ENCODE measurements at places on chromosomes 11 and 22.

GRCh38 chr11:95989076-95989605, 65.2 kb upstream of the MTMR2 start:
- DNase-seq: no peak

- peak; percentile 44 for DNase-seq
Observed at GRCh38 chr11:46064221-46064620, 57.0 kb downstream of the PHF21A start.

DNA sequence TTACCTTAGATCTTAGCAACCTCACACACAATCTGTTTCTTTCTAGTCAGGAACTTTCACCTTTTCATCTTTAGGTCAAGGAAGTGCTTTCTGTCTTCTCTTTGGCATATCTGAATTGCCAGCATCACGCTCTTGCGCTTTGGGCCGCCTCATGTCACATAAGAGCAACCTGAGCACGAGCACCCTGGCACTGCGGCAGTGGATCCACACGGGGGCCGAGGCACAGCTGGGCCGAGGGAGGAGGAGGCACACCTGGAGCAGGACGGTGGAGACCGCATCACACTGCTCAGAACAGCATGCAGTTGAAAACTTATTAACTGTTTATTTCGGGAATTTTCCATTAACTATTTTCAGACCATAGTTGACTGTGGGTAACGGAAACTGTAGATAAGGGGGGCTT, 10.7 kb downstream of the MOB2 start:
- no peak for DNase-seq

GRCh38 chr22:40423310-40423688, 52.9 kb downstream of the SGSM3 start:
- DNase-seq: no peak

- DNase-seq: no peak
Observed at GRCh38 chr11:104148074-104148473, 15.9 kb downstream of the PDGFD start.

- no peak for DNase-seq
Observed at GRCh38 chr11:111438846-111439520, 59.9 kb upstream of the POU2AF1 start.

GRCh38 chr11:61193596-61193995, 9.7 kb upstream of the PGA3 start:
- DNase-seq: peak; percentile 31

DNA sequence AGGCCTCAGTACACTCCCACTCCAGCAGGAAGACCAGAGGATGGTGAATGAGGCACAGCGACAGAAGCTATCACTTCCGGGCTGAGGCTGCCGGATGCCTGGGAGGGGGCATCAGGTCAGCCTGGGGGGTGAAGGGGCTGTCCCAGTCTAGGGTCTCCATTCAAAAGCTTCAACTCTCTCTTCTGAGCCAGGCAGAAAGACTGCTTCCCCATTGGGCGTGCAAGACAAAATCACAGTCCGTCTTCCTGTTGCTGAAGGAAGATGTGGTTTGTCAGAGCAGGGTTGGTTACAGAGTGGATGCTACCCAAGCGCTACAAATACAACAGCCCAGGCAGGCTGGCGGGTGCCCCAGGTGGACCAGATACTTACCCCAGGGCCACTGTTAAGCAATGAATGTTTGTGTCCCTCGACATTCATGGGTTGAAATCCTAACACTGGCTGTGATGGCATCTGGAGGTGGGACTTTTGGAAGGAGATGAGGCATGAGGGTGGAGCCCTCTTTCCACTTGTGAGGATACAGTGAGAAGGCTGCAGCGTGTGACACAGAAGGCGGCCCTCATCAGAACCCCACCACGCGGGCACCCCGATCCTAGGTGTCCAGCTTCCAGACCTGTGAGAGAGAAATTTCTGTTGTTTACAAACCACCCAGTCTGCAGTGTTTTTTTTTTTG, 12.0 kb downstream of the UPK3A start:
- no peak for DNase-seq

- DNase-seq: peak; percentile 65
Observed at GRCh38 chr22:49983148-49984042, 22.8 kb downstream of the PIM3 start.

DNA sequence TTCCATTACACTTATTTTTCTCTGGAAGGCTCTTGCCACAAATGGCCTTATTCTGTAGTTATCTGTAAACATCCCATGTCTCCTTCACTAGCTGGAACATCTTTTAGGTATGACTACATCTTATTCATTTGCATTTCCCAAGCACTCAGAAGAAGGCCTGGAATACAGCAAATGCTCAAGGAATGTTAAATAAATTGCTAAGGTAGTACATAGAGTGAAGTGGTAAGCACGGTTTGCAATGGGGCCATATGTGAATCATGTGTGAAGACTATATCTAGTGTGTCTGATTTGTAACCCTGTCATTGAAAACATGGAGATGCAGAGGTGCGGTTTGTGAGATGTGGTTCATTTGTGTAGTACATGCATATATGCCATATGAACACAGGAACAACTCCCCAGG, 33.5 kb downstream of the GDPD4 start:
- no peak for DNase-seq

DNA sequence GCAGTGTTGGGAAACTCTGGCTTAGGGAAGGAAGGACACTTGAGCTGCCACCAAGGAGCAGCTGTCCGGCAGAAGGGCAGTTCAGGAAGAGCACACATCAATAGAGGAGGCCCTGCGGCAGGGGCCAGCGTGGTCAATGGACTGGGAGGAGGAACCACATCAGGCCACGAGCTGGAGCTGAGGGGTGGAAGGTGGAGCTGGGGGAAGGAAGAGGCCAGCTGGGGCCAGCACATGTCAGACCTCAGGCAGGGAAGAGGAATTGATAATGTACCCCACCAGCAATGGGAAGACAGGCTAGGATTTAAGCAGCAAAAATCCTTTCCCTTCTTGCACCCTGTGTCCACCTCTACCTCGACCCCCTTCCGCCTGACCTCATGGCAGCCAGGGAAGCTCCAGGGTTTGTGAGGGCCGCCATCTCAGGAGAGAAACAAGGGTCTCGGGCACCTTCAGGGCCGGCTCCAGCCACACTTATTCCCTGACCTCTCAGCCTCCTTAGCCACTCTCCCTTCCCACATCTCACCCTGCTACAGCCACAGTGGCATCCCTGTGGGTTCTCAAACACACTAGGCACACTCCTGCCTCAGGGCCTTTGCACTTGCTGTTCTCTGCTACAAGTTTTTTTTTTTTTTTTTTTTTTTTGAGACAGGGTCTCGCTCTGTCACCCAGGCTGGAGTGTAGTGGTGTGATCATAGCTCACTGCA, 157.8 kb upstream of the GRK3 start:
- DNase-seq: no peak

DNA sequence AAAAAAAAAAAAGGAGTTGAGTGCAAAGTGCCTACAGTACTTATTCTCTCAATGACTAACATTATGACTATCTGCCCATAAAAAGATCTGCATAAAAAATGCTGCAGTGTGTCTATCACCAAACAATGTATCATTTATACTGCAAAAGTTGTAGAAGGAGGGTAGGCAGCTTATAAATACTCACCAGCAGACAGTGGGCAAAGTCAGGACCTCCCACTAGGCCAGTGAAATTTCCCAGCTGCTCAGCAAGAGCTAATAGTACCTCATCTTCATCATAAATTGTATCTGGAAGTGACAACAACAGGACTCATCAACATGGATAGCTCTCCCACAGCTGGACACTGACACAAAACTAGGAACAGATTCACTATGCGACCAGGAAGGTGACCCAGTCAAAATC, 1.6 kb downstream of the PPP2R1B start:
- DNase-seq: no peak

GRCh38 chr11:118587952-118588351, 15.7 kb downstream of the ARCN1 start:
- no peak for DNase-seq

GRCh38 chr11:44780940-44781631, 54.3 kb downstream of the TSPAN18 start:
- DNase-seq: no peak

- no peak for DNase-seq
Observed at GRCh38 chr11:117239295-117239694, 6.8 kb downstream of the RNF214 start.

GRCh38 chr11:27545035-27545434, 38.5 kb upstream of the LIN7C start:
- DNase-seq: no peak

- peak; percentile 35 for DNase-seq
Observed at GRCh38 chr11:82750643-82751139, 17.0 kb upstream of the FAM181B start.

GRCh38 chr11:72789493-72790131, 4.2 kb downstream of the STARD10 start:
- DNase-seq: no peak

GRCh38 chr11:36022882-36023281, 79.0 kb downstream of the LDLRAD3 start:
- no peak for DNase-seq

- peak; percentile 51 for DNase-seq
Observed at GRCh38 chr22:39594411-39594810, 23.9 kb downstream of the CACNA1I start.

- no peak for DNase-seq
Observed at GRCh38 chr11:73869332-73869949, 7.2 kb downstream of the COA4 start.

GRCh38 chr11:97570636-97571035, 1180.8 kb downstream of the JRKL start:
- no peak for DNase-seq

- DNase-seq: no peak
Observed at GRCh38 chr11:119117004-119117706, 4.2 kb upstream of the HINFP start.

GRCh38 chr22:24510637-24511625, 15.8 kb downstream of the UPB1 start:
- DNase-seq: no peak

DNA sequence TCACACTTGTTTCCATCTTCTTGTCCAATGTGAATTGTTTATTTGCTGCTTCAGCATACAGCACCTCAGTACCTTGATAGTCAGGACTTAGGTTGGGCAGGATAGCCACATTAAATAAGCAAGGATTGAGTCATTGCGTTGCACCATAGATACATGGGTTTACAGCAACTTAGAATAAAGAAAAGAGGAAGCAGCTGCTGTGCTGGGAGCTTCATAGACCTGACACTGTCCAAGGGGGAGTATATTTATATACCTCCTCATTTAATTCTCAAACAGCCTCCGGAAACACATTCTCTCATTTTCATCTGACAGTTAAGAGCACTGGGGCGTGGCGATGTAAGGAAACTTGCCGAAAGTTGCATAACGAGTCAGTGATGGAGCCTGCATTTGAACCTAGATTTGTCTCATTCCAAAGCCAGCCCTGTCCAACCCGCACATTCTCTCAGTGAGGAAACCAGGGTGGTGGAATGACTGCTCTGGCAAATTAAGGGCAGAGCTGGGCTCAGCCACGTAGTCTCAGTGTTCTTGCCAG, 42.2 kb downstream of the UBASH3B start:
- no peak for DNase-seq

- DNase-seq: no peak
Observed at GRCh38 chr11:91365986-91366585, 858.5 kb upstream of the FAT3 start.

DNA sequence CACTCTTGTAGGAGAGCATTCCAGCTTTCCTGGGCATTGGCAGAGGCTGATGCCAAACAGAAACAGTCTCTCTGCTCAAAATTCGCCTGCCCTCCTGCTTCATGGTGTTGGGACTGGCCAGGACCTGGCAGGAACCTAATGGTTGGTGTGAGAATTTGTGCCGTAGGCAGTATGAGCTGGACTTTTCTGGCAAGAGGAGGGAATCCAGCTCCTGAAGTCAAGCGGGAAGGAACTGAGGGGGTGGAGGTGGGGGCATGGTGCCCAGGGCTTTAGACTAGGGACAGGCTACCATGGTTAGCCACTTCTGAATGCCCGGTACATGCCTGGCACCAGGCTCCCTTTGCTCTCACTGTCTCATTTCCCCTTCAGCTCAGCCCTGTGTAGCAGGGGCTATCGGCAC, 6.9 kb upstream of the TOMM22 start:
- no peak for DNase-seq

DNA sequence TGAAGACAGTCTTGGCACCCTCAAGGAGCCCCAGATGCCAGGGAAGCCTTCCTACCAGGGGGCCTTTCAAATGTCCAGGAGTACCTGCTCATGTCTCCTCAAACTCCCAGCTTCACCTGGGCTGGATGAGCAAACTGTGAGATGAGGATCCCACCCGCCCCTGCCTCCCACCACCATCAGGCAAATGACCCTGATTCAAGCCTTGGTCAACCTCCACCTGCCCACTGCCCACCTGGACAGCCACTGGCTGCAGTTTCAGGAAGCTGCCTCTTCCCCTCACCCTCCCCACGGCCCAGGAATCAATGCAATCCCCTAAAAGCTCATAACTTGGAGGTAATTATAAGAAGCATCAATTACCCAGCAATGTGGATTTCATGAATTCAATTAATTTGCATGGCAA, 122.7 kb downstream of the BUD13 start:
- DNase-seq: no peak

DNA sequence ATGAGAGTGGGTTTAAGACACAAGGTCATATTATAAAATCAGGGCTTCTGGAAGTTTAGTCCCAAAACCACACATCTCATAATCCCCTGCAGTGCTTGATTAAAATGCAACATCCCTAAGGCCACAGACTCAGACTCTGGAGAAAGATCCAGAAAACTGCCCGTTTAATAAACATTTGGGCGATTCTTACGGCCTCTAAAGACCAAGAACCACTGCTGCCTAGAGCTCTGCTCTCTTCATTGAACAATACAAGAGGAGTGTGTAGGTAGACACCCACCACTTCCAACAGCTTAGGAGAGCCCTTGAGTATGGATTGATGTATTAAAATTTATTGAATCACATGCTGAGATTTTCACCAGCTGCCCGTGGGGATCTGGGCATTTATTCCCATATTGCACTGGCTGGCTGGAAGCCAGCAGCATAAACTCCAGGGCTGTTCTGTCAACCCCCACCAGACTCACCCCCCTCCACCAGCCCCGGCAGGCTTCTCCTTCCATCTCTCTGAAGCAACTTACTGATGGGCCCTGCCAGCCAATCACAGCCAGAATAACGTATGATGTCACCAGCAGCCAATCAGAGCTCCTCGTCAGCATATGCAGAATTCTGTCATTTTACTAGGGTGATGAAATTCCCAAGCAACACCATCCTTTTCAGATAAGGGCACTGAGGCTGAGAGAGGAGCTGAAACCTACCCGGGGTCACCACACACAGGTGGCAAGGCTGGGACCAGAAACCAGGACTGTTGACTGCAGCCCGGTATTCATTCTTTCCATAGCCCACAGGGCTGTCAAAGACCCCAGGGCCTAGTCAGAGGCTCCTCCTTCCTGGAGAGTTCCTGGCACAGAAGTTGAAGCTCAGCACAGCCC, 749 bp upstream of the BEST1 start:
- DNase-seq: peak; percentile 88

DNA sequence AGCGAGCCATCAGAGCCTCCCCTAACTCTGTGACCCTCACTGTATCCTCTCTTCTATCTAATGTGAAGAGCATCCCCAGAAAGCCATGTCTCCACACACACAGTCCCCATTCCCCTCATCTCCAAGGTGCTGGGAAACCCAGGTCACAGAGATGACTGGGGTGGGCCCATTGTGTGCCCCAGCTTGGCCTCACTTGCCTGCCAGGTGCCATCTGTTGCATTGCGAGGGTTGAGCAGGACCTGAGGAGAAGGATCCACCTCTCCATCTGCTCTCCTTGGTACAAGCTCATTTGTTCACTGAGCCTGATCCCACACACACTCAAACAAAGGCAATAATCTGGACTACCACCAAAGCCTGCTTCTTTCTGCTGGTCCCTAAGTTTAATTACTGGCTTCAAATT, 118.8 kb downstream of the SPATA19 start:
- no peak for DNase-seq

All from GM23338 (cell line).